ENCODE measurements at places on chromosomes 11 and 22.

- DNase-seq: peak; percentile 31
Observed at GRCh38 chr11:87125257-87125656, 87.5 kb downstream of the TMEM135 start.

DNA sequence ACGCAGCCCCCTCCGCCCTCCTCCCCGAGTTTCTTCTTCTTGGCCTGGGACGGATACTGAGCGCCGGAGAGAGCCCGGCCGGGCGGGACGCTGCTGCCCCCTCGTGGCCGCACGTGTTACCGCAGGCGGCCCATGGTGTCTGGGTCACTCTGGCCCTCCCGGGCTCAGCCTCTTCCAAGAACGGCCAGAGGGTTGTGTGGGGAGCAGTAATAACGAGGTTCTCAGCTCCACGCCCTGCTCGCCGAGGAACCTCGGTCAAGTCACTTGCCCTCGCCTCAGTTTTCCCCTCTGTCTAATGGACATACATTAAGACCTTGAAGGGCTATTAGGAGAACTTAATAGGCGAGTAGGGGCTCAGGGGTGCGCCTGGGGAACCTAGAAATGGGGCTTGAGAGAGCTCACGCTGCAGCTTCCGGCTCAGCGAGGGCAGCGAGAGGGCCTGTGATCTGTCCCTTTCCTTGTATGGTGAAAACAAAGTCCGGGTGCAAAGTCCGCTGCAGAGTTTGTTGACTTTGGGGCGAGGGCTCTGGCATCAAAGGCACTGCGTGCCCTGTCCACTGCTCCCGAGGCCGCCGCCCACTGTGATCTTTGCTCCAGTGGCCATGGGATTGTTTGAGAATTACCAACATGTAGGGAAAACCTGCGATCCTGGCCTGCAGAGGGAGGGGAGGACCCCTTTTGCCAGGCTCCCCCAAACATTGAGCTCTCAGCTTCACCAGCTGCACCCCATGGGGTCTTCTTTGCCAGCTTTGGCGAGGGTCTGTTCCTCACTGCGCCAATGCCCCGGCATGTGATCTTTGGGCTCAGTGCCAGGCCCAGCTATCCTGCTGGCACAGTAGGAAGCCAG is 14.4 kb upstream of the LRP5 start:
- peak; percentile 47 for DNase-seq

DNA sequence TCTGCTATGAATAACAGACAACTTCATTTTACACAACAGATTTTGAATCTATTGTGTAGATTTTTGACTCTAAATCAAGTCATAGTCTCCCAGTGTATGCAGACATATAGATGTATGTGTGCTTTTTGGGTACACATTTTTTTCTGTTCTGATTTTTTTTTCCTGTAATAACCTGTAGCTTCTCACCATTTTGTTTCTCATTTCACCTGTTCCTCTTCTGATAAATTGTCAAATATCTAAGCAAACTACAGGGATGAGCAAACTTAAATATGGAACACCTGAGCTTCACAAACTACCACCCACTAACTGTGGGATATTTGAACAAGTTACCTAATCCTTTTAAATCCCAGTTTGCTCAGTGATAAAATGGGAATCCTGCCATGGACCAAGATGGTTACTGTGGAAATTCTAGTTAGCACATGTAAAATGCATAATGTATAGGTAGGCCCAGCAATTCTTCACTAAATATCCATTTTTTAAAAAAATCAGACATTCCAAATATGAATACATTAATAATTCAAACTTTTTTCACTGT is 15.7 kb downstream of the LGR4 start:
- no peak for DNase-seq

GRCh38 chr22:37910890-37911672 is 5.0 kb downstream of the MICALL1 start:
- no peak for DNase-seq

DNA sequence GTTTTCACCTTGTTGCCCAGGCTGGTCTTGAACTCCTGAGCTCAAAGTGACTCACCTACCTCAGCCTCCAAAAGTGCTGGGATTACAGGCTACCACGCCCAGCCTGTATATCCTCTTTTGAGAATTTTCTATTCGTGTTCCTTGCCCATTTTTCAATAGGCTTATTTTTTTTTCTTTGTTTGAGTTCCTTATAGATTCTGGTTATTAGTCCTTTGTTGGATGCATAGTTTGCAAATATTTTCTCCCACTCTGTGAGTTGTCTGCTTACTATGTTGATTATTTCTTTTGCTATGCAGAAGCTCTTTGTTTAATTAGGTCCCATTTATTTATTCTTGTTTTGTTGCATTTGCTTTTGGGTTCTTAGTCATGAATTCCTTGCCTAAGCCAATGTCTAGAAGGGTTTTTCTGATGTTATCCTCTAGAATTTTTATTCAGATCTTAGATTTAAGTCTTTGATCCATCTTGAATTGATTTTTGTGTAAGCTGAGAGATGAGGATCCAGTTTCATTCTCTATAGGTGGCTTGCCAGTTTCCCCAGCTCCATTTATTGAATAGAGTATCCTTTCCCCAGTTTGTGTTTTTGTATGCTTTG is 17.7 kb upstream of the ZBED5 start:
- no peak for DNase-seq

GRCh38 chr11:84922212-84922805 is 704.8 kb downstream of the DLG2 start:
- peak; percentile 6 for DNase-seq

DNA sequence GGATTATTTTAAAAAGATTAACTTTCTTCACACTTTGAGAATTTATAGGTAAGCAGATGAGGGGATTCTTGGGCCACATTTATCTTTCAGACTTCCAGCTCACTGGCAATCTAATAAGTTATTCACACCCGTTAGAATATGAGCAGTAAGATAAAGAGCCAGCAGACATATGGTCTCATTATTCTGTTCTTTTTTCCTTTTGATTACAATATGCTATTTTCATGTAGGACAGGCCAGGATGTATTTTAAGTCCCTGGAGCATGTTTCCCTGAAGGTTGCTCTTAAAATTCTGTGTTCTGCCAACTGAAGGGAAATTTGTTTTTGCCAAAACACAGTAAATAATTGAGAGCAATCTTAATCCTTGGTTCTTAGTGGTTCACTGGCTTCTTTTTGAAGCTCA is 22.2 kb downstream of the PDHX start:
- no peak for DNase-seq

DNA sequence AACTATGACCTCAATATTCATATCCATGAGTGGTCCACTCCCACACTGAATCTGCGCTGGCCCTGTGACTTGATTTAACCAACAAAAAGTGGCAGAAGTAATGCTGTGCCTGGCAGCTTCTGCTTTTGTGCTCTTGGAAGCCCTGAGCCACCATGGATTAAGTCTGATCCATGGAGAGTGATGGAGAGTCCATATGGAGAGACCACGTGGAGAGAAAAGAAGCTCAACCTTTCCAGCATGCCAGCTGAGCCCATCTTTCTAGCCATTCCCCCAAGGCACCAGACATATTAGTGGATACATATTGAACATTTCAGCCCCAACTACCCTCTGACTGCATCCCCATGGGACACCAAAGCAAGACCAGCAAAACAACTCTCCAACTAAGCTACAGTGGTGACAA is 16.0 kb downstream of the LRRC55 start:
- DNase-seq: no peak

DNA sequence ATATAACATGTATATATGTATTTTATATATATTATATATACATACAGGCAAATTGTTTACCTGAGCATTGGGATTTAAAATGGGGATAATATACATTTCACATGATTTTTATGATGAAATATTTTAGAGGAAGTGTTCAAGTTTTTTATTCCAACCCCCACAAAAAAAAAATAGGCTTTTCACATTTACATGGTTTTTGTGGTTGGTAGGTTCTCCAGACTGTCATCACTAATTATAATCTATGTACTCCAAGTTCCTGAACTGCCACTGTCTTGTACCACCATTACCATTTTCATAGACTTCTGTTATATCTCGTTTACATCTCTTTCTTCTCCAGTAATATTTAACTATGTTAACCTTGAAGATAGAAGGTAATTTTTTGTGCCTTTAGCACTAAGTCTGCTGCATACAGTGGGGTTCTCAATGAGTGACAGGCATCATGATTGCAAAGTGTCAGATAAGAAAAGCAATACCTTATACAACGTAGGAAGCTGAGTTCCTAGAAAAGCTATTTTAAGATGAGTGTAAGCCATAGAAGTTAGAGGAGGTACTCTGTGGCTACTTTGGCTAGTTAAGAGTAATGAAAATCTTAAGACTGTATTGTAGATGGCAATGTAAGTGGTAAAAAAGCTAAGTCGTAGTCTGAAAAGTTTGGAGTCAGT is 5.2 kb downstream of the TMEM126A start:
- DNase-seq: no peak

Measured in fibroblast of skin of right quadriceps (primary cell).